ENCODE measurements at places on chromosomes 12 and 14.

DNA sequence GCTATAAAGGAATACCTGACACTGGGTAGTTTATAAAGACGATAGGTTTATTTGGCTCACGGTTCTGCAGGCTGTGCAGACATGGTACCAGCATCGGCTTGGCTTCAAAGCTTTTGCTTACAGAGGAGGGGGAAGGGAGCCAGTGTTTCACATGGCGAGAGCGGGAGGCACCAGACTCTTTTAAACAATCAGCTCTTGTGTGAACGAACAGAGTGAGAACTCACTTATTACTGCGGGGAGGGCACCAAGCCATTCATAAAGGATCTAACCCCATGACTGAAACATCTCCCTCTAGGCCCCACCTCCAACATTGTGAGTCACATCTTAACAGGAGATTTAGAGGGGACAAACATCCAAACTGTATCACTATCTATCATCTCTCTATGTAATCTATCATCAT, 227.4 kb downstream of the TMEM132D start:
- no peak for DNase-seq

DNA sequence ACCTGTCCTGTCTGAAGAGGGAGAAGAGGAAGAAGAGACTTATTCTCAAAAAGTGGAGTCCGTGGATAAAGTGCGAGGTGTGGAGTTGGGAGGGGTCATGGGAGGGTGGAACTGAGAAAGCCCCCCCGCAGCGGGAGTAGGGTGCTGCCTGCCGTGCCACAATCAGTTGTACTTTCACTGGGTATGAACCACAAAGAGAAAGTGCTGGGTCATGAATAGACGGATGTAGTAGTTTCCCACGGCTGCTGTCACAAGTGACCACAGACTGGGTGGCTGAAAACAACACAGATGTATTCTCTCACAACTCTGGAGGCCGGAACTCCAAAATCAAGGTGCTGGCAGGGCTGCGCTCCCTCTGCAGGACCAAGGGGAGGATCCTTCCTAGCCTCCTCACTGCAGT, 5.5 kb downstream of the DNAH10 start:
- no peak for DNase-seq

GRCh38 chr14:104803912-104804410, 3.1 kb downstream of the ZBTB42 start:
- DNase-seq = no peak

GRCh38 chr14:106670011-106670410, 1143.6 kb downstream of the TMEM121 start:
- DNase-seq = no peak

- no peak for DNase-seq
Measured at GRCh38 chr12:92362785-92363184, 217.1 kb upstream of the BTG1 start.

DNA sequence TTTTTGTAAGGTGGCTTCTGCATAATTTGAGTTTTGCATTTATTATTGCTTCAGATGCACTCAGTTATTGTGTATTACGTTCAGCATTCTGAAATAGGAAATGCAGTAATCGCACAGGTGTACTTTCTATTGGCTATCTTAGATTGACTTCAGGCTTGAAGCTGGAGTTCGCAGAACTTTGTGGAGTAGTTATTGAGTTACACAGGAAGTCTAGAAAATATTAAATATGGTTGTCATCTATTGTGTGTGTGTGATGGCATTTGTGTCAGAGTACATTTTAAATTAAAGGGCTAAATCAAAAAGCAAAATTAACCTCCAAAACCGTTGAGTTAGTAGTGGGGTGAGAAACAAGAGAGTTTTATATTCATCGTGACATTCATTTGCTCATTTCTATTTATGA, 2.7 kb downstream of the ARID2 start:
- no peak for DNase-seq

DNA sequence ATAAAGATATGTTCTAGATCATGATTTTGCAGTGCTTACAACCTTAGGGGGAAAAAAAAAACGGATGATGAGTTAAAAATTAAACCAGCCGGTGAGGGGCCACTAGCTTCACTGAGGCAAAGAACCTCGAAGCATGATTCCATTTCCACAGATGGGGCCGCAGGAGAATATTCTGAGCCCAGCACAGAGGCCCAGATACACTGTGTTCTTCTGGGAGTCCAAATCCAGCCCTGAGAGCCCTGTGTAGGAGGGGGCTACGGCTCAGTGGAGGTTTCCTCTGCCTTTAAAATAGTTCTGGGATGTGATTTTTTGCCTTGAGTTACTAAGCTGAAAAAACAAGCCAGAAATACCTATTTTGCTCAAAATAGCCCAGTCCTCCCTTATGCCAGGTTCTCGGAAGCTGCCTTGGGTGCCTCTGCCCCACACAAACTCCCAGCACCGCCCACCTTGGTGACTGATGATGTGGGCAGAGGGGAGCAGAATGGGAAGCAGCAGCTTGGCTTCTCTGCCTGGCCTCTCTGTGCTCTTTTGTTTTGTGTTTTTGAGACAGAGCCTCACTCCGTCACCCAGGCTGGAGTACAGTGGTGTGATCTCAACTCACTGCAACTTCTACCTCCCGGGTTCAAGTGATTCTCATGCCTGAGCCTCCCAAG, 105.4 kb upstream of the BCL2L14 start:
- no peak for DNase-seq

DNA sequence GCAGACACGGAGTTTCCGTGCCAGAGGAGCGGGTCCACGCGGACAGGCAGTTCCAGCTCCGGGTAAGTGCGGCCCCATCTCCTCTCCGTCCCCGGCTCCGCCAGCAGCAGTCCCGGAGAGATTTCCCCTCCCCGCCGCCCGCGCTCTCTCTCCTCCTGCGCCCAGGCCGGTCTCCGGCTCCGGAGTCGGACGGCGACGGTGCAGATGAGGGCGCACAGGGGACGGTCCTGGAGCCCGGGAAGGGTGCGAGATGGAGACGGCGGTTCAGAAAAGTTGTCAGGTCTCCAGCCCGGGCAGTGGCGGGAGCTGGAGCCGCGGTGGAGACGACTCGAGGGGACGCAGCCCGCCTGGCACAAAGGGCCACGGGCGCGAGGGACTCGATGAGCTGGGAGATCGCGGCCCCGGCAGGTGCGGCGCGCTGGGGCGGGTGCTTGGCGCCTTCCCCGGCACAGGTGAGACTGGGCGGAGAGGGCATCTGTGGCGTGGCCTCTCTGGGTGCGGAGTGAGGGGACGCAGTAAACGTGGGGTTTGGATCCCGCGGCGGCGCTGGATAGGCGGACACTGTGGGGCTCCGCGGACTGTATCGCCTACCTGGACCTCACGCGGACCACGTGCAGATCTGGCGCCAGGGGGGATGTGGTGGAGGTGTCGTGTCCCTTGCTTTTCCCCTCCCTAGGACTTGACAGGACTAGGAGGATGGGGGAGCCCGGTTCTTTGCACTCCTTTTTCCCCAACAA, 1540.3 kb upstream of the TMEM132C start:
- no peak for DNase-seq

DNA sequence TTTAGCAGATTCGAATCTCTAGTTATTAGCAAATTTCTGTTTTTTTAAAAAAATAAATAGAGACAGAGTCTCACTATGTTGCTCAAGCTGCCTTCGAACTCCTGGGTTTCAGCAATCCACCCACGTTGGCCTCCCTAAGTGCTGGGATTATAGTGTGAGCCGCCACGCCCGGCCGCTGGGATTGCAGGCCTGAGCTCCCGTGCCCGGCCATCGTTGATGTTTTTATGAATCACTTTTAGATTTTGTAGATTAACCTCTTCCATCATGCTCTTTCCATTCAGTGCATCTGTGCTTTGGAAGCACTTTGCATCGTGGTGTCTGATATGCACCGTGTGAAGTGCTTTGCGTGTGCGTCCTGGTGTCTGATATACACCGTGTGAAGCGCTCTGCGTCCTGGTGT, 20.9 kb downstream of the PGAM5 start:
- DNase-seq = no peak

GRCh38 chr12:106595268-106595667, 12.5 kb downstream of the RFX4 start:
- DNase-seq = no peak

- DNase-seq = no peak
Measured at GRCh38 chr12:57483466-57483865, 3.8 kb upstream of the ARHGAP9 start.

GRCh38 chr14:25090256-25090655, 40.3 kb upstream of the STXBP6 start:
- no peak for DNase-seq

GRCh38 chr14:105161309-105161708, 7.3 kb downstream of the JAG2 start:
- DNase-seq = no peak

- no peak for DNase-seq
Measured at GRCh38 chr12:127625176-127625771, 641.7 kb upstream of the TMEM132C start.

- DNase-seq = peak; percentile 43
Measured at GRCh38 chr12:107912421-107913004, 138.0 kb downstream of the ASCL4 start.

- no peak for DNase-seq
Measured at GRCh38 chr12:119836781-119837180, 40.3 kb downstream of the CIT start.

DNA sequence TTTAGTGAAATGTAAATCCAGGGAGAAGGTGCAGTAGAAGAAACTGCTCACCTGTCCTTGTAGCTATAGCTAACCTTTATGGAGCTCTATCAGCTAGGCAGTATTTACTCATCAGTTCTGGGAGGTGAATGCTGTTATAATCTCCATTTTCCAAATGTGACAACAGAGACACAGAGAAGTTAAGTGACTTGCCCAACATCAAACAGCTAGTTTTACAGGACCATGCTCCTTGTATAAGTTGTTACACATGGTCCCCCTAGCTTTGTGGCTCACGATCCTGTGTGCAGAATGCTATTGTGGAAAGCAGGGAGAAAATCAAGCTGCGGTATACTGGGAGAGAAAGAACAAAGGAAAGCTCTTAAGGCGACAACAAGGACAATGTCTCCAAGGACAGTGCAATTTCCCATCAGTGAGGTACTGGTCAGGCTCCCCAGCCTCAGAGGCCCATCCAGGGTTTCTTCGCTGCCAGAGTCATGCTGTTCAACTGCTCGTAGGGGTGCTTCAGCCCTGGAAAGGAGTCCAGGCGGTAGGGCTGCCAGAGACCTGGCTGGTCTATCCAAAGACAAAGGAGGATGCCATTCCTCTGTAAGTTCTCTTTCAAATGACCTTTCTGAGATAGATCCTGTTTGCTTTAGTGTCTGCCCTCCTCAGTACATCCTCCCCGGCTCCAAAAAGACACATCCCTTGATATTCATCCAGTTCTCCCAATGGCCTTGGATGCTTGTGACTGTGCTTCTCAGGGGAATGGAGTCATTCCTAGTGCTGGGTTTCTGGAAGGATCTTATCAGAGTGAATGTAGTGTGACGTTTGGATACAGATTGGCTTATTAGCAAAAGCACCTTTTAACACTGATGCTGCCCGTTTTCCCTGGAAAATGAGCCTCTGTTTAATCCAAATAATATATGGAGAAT, 95.5 kb downstream of the ARF6 start:
- DNase-seq = no peak

DNA sequence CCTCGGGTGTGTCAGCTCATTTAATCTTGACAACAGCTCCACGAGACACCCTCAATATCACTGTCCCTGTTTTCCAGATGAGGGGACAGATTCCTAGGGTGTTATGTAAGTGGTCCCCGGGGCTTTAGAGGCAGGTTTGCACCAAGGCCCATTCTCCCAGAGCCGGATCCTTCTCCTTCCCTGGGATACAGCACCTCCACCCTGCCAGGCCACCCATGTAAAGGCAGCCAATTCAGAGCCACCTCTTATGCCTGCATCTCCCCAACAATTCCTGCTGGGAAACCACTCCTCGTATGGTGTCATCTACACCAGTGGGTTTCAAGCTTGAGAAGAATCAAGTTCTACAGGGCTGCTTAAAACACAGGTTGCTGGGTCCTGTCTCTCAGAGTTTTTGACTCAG, 4.1 kb upstream of the CYP46A1 start:
- no peak for DNase-seq

- DNase-seq = no peak
Measured at GRCh38 chr14:101223127-101223526, 319.6 kb upstream of the RTL1 start.

- no peak for DNase-seq
Measured at GRCh38 chr12:80598004-80598606, 109.3 kb upstream of the MYF6 start.

- DNase-seq = no peak
Measured at GRCh38 chr12:43737646-43738045, 20.9 kb downstream of the PUS7L start.

GRCh38 chr12:7711133-7711532, at the start of gene DPPA3:
DPPA3 (plus strand) TSS chr12:7711433; CDS start chr12:7711571, 138 bp downstream.
- no peak for DNase-seq

DNA sequence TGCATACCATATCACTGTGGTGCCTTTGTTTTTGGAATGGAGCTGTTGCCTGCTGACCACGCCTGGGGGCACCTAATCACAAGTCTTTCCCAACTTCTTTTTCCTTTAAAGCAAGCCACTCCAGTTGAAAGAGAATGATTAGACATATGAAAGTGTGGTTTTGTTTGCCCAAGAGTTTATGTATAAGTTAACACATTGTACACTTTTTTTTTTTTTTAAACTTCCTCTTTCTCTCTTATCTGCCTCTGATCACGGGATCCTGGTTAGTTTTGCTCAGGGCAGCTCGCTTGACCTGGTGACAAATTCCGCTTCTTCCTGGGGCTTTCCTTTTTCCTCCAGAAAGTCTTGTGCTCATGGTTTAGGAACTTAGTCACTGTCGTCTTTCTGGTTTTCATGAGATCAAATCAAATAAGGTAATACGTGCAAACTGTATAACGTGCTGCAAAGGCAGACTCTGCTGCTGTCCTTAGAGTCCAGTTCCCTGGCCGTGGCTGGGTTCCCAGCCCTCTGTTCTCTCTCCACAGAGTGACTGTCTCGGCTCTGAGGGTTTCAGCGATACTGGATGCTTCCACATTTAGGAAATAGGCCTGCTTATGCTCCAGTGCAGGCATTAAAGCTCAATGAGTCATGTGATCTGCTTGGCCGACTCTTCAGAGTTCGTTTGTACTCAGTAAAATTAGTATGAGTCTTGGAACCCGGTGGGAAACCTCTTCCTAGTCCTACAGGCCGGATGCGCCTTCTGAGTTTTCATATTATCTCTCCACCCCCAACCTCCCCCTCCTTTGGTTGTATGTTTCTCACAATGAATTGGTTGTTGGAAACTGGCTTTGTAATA, 15.2 kb downstream of the RASSF3 start:
- DNase-seq = no peak

GRCh38 chr12:70427611-70428010, 61.5 kb downstream of the KCNMB4 start:
- no peak for DNase-seq

DNA sequence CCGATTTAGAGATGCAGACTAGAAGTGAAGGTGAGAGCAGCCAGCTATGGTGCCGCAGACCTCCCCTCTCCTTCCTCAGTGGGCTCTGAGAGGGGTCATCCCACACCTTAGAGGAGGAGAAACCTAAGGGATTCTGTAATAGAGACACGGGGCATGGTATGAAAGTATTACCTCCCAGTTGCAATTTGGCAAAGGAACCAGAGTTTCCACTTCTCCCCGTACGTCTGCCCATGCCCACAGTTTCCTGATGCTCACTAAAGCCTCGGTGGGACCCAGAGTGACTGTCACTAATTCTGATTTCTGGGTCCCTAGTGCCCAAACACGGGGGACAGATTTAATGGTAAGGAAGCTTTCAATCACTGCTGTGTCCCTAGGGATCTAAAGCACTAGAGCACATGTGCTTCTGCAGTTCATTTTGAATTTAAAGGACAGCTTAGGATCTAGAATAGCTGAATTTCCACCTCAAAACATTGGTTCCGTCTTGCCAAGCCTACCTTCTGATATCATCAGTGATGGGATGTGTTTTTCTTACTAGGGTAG, 44.1 kb downstream of the DAD1 start:
- DNase-seq = no peak

- DNase-seq = no peak
Measured at GRCh38 chr12:69321351-69321750, 26.8 kb upstream of the LYZ start.
